ENCODE measurements at places on chromosomes 13 and 19.
A peak's percentile ranks its signal among the peaks of the same experiment; 100 is the strongest.

DNA sequence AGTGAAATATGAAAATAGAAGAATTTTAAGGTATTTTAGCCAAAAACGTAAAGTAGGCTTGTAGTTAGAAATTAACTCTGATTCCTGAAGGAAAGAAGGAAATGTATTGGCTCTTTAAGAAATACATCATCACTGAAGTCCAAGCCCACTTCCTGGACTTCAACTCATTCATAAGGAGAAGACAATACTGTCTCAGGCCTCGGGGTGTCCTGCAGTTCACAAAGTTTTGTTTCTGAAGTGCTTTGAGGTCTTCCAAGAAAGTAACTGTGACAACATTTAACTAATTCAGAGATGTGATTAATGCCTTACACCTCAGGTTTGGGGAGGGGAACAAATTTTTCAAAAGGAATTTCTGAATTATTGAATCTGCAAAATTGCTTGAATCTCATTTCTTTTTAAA is 65.8 kb upstream of the STARD13 start:
- no peak for DNase-seq

DNA sequence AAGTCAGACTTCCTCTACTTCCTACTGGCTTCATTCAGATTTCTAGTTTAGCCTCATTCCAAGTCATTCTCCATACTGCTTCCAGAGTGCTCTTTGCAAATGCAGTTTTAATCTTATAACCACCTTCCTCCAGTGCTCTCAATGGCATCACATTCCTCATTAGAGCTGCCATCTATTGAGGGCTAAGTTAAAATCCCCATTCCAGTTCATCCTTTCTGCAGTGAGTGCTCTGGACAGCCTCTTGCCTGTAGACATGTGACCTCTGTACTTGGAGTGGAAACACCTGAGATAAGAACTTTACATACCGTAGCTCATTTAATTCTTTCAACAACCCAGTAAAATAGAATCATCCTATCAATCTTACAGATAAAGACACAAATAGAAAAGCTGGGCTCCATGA is 57.9 kb upstream of the MAB21L1 start:
- no peak for DNase-seq

GRCh38 chr19:3931041-3931440 is 1.8 kb upstream of the NMRK2 start:
- DNase-seq = no peak

GRCh38 chr13:99636728-99637353 is 135.6 kb downstream of the TM9SF2 start:
- no peak for DNase-seq

GRCh38 chr13:112467236-112467635 is 91.1 kb downstream of the SPACA7 start:
- no peak for DNase-seq

DNA sequence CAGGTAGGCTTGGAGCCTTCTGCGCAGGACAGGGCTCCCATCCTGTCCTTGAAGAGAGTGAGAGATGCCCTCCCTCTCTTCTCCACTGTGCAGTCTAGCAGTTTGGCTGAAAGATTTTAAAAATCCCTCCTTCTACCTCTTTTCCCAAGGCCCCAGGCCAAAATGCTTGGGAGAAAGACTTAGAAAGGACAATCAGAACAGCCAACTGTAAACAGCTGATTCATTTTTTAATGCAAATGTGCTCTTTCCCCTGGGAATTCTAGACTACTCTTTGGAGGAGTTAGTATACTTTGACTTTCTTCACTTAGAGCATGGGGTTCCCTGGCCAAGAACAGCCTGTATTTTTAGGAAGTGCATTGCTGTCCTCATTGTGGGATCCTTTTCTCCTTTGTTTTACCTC is 398.9 kb downstream of the GPC6 start:
- DNase-seq = no peak

GRCh38 chr19:15195371-15196334 is 5.1 kb downstream of the NOTCH3 start:
- DNase-seq = no peak

- DNase-seq = no peak
These were observed 46.4 kb downstream of the PSG3 start for GRCh38 chr19:42693760-42694350.

DNA sequence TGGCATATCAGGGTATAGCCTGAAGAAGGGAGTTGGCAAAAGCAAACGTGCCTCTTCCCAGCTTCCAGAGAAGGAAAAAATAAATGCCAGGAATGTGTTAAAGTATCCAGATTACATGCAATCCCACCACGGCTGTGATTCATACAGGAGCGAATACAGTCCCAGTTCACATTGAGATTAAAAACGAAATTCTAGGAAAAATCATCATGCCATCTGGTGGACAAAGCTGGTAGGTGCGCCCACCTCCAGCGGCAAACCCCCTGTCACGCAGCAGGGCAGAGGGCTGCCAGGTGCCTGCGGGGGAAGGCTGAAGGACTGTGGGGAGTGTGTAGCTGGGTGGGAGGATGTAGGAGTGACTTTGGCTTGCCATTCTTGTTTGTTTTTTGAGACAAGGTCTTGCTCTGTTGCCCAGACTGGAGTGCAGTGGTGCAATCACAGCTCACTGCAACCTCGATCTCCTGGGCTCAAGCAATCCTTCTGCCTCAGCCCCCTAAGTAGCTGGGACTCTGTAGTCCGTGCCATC is 6.4 kb upstream of the DMWD start:
- no peak for DNase-seq

- DNase-seq = peak; percentile 79
These were observed 20.1 kb downstream of the WTIP start for GRCh38 chr19:34501339-34502320.

DNA sequence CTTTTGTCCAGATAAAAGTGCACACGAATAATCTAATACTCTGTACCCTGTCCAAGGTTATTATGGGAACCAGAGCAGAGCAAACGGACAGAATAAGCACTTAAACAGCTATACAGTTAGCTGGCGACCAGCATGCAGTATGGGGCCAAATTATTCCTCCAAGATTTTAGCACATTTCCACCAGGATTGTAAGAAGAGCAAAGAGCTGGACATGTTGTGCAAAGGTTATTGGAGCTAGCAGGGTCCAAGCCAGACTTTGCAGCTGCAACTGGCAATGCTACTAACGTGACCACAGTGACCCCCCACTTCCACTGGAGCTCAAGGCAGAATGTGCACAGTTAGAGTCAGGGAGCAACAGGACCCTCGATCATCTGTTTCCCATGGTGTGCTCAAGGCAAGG is 89.9 kb downstream of the COL4A1 start:
- no peak for DNase-seq

DNA sequence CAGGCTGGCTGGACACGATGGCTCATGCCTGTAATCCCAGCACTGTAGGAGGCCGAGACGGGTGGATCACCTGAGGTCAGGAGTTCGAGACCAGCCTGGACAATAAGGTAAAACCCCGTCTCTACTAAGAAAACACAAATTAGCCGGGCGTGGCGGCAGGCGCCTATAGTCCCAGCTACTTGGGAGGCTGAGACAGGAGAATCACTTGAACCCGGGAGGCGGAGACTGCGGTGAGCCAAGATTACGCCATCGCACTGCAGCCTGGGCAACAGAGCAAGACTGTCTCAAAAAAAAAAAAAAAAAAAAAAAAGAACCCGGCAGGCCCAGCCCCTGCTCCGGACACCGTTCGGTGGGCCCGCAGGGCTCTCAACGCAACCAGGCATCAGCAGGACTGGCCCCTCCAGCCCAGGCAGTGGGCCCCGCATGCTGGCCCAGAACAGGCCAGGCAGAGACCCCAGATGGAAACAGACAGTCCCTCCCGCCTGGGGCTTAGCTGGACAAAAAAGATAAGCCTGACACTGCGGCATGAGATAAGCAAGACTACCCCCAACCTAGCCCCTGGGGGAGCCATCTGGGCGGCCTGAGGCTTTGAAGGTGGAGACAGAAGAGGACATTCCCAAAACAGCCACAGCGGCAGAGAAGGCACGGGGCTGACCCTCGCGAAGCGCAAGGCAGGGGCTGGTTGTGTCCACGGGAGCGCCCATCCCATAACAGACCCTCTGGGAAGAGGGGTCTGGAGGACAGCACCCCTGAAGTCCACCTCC is 11.6 kb downstream of the REXO1 start:
- no peak for DNase-seq

DNA sequence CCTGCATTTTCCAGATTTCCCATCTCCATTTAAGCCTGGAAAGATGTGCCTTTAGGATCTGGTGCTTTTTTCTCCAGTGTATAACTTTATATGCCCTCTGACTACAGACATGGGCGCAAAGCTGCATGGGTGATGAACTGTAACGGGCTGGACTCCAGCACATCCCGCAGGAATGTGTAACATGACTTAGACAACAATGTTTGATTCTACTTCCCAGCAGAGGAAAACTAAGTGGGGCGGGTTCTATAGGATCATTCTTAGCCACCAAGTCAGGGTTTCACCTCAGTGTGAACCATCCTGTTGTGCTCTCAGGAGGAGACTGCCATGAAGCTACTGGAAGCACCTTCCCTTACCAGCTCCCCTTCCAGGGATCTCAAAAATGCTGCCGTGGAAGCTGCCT is 93.2 kb upstream of the SERP2 start:
- DNase-seq = no peak

DNA sequence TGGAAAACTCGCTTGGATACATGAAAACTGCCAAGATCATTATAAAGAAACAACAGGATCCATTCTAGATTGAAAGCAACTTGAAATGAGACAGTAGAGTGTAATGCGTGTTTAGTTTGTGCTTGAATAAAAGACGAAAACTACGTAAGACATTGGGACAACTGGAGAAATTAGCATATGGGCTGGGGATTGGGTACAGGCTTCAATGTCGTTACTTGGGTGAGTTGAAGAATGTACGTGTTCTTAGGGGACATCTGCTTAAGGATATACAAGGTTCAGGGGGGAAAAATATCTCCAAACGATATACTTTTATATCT is 471 bp upstream of the ERVK3-1 start:
- no peak for DNase-seq

- DNase-seq = no peak
These were observed 104.3 kb downstream of the KCNRG start for GRCh38 chr13:50119591-50119990.

DNA sequence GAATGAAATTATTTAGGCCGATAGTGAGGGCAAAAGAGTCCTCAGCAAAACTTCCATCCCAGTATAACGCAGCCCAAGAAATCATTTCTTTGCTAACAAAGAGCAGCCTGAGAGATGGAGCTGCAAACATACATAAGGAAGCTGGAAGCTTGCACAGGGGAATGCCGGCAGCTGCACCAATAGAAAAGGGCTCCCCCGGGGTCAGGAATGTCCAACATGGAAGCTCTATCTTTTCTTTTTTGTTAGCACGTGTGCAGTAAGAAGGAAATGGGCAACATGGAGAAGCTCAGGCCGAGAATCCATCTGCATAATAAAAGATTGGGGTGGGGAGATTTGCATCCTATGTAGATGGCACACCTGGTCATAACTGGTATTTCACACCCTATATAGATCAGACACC is 1363.5 kb upstream of the PCDH20 start:
- no peak for DNase-seq

- no peak for DNase-seq
These were observed 20.5 kb upstream of the LATS2 start for GRCh38 chr13:21081926-21082325.

- no peak for DNase-seq
These were observed 1.8 kb upstream of the CD37 start for GRCh38 chr19:49333418-49333805.

GRCh38 chr19:44588771-44589112 is 24.6 kb upstream of the IGSF23 start:
- no peak for DNase-seq

- DNase-seq = no peak
These were observed 20.8 kb downstream of the RANBP3 start for GRCh38 chr19:5957170-5957569.

All from CMK (cell line).